ACHN (cell line): ENCODE measurements at places on chromosomes 7 and 10.
A peak's percentile ranks its signal among the peaks of the same experiment; 100 is the strongest.

DNA sequence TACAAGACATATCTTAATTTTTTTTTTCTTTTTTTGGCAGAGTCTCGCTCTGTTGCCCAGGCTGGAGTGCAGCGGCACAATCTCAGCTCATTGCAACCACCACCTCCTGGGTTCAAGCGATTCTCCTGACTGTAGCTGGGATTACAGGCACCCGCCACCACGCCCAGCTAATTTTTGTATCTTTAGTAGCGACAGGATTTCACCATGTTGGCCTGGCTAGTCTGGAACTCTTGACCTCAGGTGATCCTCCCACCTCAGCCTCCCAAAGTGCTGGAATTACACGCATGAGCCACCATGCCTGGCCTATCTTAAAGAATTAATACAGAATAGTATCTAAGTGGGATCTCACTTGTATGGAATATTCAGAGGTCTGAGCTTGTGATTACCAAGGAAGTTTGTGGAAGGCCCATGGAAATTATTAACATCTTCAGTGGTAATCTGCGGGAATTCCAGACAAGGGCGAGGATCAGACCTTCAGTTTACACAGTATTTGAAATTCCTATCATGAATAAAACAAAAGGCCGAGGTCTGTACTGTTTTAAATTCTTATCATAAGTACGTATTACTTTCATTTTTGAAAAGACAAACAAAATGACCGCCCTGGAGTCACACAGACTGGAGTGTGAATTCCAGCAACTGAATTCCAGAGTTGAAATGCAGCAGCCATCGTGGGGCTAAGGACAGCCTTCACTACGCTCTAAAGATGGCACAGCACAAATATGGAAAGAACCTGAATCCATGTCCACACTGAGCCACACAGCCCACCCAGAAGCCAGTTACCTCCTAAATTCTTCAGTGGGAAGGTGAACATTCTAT, 16.7 kb downstream of the GPRIN2 start:
- peak; percentile 82 for DNase-seq

DNA sequence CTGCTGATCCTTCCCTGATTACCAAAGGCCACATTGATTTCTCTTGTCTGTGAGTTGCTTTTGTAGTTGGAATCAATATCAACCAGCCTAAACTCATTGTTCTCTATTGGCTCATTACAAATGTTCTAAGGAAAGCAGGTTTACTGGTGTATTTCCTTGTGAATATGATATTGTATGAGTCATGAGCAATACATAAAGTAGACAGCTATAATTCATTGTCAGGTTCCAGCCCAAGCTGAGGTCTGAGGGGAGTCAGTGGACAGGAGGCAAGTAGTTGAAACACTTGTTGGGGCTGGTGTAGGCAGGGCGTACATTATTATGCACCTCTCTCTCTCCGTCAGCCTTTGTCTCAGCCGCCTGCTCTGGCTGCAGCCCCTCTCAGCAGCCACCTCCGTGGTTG, 451.7 kb downstream of the IPMK start:
- no peak for DNase-seq

DNA sequence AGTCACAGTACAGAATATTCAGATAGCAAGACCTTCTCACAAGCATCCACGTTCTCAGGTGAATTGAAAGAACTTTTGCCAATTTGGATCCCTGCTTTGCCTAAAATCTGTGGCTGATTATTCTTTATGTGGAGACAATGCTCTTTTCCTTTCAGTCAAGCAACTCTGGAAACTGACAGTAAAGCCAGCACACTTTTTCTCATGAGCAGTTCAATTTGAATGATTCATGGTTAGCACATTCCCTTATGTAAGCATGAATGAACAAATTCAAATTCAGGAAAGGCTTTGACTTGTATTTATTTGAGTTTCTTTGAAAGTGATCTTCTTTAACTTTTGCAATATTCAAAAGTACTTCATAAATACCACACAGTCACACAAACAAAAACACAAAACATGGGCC, 57.6 kb downstream of the MEOX2 start:
- DNase-seq: no peak

DNA sequence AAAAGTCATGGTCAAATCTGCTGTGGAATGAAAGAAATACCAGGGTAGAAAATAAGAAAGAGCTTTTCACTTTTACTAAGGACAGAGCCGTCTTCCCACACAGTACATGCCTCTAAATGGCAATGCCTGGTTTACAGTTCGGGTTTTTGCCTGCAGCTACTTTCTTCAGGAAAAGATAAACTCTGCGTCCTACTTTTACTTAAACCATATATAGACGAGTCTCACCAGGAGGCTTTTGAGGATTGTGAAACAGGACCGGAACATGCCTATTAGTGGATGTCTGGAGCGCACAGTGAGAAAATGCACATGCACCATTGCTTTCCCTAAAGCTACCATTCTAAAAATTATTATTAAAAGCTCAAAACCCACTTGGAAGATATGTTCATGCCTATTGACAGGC, 70.5 kb downstream of the KLF6 start:
- DNase-seq: no peak

- peak; percentile 87 for DNase-seq
These were observed 99.7 kb downstream of the TNS3 start for GRCh38 chr7:47482013-47482875.

- DNase-seq: no peak
These were observed 118.2 kb downstream of the PTPN20 start for GRCh38 chr10:47029181-47030009.

DNA sequence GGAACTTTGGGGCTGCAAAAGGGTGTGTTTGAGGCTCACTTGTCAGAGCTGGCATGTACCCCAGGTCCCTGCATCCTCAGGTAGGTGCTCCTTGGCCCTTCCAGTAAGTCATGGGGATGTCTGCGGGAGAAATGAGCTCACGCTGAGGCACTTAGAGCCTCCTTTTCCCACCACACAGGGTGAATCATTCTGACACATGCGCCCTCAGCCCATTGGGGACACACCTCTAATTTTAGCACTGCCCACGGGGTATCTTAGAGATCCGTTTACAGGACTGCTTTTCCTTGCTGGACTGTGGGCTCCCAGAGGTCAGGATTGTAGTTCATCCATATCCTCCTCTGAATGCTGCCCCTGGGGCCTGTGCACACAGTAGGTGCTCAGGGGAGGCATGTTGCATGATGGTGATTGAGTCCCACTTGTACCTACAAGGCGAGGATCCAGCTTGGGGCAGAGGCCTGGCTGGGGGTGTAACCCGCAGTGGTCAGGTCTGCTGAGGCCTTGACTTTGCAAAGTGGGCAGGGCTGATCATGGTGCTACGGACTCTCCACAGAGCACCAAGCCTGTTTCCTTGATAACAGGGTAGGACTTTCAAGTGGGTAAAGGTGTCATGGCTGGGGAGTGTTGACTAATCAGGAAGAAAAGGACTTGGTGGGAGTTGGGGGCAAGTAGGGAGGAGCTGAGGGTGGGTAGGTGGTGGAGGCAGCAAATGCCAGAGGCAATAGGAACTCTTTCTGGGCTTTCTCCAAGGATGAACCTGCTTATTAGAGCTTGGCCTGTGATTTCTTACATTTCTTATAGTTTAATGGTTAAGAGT, 5.8 kb downstream of the TSPAN15 start:
- DNase-seq: peak; percentile 29

DNA sequence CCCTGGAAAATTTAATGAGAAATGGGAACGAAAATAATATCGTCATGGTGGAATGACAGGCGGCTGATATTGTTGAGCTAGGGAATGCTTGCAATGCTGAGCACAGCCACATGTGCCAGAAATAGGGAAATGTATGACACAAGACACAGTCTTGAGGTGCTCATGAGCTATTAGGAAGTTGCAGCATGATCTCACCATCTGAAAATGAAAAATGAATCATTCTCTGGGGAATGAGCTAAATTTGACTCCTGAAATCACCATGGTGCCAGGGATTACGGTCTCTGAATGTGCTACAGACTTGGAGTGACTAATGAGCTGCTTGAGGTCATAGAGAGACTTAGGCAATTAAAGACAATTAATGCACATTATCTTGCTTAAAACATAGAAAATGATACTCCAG, 845.0 kb downstream of the CNTNAP2 start:
- peak; percentile 92 for DNase-seq

GRCh38 chr7:64879800-64880199, 23.3 kb upstream of the ZNF273 start:
- no peak for DNase-seq

DNA sequence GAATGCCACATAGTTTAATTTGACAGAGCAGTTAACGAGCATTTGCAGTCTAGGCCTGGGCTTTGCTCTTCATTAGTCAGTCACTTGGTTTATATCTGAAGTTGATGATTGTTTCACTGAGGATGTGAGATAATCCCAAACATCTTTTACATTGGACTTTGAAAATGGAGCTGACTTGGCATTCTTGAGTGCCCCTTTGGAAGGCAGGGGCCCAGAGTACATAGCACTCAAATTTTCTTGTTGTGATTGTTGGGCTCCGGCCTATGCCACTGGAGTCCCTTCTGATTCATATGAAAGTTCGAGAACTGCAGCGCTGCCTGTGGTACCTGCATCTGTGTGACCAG, 21.9 kb downstream of the DNAJB6 start:
- DNase-seq: no peak

- no peak for DNase-seq
These were observed 52.6 kb upstream of the ST8SIA6 start for GRCh38 chr10:17506856-17507471.

DNA sequence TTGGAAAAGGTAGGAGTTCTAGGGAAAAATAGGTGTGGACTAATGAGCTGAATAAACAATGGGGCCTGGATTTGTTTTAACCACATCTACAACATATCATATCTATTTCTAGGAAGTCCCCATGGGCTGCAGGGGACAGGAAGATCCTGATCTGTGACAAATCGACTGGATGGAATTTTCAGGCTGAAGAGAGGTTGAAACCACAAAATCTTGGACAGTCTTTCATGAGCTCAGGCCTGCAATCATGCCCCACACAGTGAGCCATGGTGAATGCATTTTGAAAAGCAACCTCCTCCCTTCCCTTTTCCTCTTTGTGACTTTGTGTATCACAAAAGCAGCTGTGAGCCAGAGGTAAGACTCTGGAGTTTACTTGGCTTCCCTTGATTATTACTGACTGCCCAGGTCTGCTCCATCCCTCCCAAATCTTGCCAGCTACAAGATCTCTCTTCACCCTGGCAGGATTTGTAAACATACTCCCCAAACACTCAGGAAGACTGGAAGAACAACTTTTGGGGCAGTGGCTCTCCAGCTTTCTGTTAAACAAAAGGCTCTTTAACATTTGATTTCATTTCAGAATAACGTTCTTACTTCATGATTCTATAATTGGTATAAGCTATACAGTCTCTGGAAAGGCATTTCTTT, 66.4 kb downstream of the ASAH2B start:
- no peak for DNase-seq

DNA sequence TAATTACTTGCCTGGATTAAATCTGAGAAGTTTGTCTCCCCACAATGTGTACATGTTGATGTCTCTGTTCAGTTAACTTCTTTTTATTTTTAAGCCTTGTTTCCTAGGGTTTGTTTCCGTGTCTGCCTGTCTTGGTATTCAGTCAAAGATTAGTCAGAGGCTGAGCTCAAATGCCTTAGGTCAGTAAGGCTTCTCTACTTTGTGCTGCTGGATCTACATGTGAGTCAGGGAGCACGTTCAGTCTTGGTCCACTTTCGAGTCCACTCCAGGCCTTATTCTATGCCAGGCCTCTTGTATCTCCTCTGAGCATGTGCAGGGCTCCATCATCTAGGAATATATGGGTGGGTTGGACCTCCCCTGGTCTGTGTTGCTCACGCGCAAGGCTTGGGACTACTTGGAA, 93.3 kb upstream of the FZD8 start:
- DNase-seq: no peak

DNA sequence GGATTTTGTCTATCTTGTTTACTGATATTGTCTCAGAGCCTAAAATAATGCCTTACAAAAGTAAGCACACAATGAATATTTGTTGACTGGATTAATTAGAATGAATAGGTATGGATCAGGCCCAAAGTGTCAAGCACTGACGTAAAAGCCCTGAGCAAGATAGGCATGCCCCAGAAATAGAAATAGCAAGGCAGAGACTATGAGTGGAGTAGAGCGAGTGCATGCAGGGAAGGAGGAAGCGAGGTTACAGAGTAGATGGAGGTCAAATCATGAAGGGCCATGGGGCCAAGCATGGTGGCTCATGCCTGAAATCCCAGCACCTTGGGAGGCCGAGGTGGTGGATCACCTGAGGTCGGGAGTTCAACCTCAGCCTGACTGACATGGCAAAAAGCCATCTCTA, 51.6 kb upstream of the SFTPD start:
- DNase-seq: no peak

DNA sequence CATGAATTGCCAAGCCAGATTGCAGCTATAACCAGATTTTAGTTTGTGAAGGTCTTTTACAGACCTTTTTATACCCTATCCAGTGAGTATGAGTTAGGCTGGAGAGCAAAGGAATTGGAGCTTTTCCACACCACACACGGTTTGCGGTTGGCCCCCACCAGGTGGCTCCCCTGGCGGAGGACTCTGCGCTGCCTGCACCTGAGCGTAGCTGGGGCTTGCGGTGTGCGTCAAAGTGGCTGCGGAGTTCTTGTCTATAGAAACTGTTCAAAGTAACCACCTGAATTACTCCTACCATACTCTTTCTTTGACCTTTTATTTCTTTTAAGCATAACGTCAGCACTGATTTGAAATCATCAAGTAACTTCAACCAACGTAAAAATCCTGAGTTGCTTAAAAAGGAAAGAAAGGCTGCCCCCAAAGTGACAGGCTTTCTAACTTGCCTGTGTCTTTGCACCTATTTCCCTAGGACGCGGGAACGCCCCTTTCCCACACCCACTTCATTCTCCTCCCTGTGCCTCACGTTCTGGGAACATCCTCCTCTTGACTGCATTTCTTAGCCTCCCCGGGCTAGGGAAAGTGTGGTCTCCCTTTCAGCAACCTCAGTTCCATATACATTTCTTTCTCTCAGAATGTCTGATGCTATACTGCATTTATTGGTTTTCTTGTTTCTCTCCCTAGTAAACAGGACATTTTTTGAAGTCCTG, 47.6 kb upstream of the TMEM72 start:
- no peak for DNase-seq

DNA sequence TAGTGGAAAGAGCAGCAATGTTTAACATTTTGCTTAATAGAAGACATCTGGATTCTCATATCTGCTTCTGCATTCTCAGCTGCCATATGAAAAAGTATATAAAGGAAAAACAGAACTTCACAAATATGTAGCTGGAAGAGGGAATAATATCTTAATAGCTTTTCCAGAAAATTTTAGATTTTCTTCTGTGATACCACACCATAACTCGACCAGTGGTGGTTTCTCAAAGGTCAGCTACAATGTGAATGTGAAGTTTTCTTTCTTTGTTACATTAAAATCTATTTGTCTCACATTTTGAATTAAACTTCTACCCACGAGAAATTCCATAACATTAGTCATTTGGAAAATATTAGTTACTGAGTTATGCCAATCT, 339.8 kb downstream of the PARD3 start:
- DNase-seq: no peak
